ENCODE measurements at places on chromosomes 7 and 10. TPM values are rescaled to one million over a fixed set of nuclear protein-coding genes. Genes with fewer than 3 reads are reported as not detected.

ZNF503 gene
- total RNA-seq = 0.30 TPM

MACC1 gene
- total RNA-seq = 0.23 TPM

RARRES2 gene
- total RNA-seq = 1.3 TPM

SYT15 gene
- total RNA-seq = 0.66 TPM

TMEM229A gene
- not detected for total RNA-seq

GRCh38 chr10:9111976-9112375, 1057.5 kb downstream of the GATA3 start:
- no peak for DNase-seq

DNA sequence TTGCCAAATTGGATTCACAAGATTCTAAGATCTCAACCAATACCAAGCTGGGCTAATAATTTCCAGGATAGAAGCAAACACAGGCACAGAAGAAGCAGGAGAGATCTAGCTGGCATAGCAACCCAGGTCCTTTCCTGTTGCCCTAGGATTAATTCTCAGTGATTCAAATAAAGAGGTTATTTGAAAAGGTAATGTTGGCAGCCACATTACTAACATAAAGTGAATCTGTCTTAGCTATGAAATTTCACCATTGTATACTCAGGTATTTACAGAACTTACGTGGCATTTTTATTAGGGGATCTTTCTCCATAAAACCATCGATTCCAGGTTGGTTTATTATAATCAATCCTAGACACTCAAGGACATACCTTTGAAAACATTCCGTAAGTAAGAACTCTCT, 379.3 kb upstream of the POM121L12 start:
- no peak for DNase-seq

DNA sequence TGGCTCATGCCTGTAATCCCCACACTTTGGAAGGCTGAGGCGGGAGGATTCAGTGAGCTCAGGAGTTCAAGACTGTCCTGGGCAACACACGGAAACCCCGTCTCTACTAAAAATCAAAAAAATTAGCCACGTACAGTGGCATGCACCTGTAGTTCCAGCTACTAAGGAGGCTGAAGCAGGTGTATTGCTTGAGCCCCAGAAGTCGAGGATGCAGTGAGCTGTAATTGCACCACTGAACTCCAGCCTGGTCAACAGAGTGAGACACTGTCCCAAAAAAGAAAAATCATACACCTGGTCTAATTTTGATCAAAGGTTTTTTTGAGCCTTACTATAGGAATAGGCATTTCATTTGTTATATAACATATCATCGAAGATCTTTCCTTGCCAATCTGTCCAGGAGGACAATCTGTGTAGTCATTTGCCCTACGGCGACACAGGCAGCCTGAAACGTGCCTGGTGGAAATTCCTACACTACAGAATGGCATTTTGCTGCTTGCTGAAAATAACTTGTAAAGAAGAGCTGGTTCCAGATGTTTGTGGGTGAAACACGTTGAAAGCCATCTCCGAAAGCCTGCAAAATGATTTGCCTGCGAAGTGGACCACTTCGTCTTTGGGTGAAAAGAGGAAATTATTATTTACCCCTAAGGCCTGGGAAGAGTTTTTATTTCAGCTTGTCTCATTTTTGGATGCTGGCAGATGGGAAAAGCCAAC, 31.3 kb upstream of the GDI2 start:
- DNase-seq = no peak

GRCh38 chr10:62620491-62620890, 184.0 kb upstream of the ADO start:
- no peak for DNase-seq

DNA sequence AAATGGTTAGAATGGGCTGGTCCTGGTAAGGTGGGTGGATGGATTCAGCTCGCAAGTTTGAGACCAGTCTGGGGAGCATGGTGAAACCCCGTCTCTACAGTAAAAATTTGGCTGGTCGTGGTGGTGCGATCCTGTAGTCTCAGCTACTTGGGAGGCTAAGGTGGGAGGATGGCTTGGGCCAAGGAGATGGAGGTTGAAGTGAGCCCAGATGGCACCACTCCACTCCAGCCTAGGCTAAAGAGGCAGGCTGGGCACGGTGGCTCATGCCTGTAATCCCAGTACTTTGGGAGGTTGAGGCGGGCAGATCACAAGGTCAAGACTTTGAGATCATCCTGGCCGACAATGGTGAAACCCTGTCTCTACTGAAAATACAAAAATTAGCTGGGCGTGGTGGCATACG, 15.3 kb downstream of the IFT22 start:
- no peak for DNase-seq

GRCh38 chr7:122298131-122298530, 6.4 kb downstream of the FEZF1 start:
- no peak for DNase-seq

DNA sequence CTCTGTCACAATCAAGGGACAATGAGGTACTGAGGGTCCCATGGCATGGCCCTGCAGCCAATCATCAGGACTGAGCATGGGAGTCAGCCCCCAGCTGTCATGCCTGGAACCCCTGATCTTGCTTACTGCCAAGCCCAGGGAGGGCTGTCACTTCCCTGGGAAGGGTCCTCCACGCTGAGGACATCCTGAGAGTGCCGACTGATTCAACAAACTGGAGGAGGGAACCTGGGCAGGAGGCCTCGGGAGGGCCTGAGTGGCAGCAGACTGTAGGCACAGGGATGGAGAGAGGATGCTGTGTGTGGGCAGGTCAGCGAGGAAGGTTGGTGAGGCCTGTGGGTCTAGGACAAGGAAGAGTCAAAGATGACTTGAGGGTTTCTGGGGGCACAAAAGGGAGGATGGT, 154.3 kb downstream of the ZNF248 start:
- DNase-seq = no peak

- no peak for DNase-seq
Observed at GRCh38 chr10:122206471-122207065, 64.5 kb upstream of the BTBD16 start.

- no peak for DNase-seq
Observed at GRCh38 chr7:32289651-32290414, 200.3 kb downstream of the LSM5 start.

GRCh38 chr10:30433306-30433729, 666 bp upstream of the MAP3K8 start:
- DNase-seq = peak; percentile 20

Data from activated T-cell treated with anti-CD3 and anti-CD28 coated beads, Interleukin-2, amount 50 U/mL, for 4 hours (primary cell).